ENCODE measurements at places on chromosomes 16 and 17.

DNA sequence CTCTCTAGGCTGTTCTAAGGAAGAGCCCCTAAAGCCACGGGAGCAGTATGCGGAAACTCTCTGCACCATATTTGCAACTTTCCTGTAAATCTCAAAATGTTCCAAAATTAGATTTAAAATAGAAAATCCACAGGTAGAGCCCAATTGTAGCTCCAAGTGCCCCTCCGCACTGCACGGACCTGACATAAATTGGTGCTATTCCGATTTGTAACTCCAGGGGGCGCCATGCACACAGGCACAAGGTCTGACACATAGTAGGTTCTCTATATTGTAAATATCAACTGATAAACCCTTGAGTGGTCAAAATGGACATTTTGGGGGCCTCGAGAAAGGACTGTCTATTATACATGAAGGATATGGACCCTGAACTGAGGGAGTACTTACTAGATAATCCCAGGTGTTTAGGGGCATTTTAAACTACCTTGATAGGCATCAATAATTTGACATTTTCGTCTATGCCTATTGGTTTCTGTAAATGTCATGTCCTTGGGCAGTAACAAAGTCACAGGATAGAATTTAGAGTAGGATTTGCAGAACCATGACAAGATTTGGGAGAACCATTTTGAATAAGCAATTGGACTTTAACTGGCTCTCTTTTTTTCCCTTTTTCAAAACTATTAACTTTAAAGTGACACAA lies 36.6 kb upstream of the TMEM132E start:
- no peak overlapping the region for H3K27ac ChIP-seq
- peak; percentile 18 for DNase-seq
- no peaks in the 10 kb centered on the region for H3K27me3 ChIP-seq
- H3K4me3 ChIP-seq: no peak overlapping the region
- no peaks in the 10 kb centered on the region for H3K36me3 ChIP-seq

DNA sequence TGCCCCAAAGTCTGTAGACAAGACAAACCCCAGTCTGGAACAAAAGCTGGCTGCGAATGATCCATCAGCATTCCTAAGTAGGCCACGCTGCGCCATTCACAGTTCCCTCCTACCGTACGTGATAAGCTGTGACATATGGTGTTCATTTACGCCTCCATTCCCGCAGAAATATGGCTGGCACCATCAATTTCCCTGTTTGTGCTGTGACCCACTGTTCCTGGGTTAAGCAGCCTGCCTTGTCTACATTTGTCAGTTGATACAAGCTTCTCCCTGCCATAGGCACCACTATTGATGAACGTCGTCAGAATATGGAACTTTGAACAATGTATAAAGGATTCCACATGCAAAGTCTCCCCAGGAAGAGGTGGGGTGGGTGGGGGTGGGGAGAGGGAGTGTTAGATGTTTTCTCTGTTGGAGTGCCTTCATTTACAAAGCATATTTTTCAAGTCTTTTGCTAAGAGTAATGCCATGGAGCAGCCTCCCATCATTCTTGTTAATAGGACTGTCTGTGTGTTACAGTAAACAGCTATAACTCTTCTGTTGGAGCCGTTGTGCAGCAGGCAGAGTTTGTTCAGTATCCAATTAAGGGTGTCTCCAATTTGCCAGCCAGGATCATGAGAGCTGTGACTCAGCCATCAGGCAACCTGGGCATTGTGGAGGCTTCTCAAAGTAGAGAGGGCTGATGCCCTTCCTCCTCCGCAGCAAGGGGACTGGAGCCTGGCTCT lies 294.6 kb downstream of the TMEM114 start:
- no peak for DNase-seq
- H3K27ac ChIP-seq: no peak overlapping the region
- H3K36me3 ChIP-seq: no peaks in the 10 kb centered on the region
- H3K27me3 ChIP-seq: no peaks in the 10 kb centered on the region
- no peaks in the 10 kb centered on the region for H3K4me1 ChIP-seq
- H3K4me3 ChIP-seq: no peak overlapping the region

GRCh38 chr17:13646411-13646810 lies 44.7 kb upstream of the HS3ST3A1 start:
- no peak overlapping the region for H3K4me3 ChIP-seq
- H3K27me3 ChIP-seq: no peaks in the 10 kb centered on the region
- DNase-seq: no peak
- H3K36me3 ChIP-seq: no peaks in the 10 kb centered on the region

GRCh38 chr16:69057400-69058378 lies 47.8 kb upstream of the HAS3 start:
- no peaks in the 10 kb centered on the region for H3K36me3 ChIP-seq
- no peak overlapping the region for H3K27ac ChIP-seq
- no peaks in the 10 kb centered on the region for H3K4me1 ChIP-seq
- no peaks in the 10 kb centered on the region for H3K27me3 ChIP-seq

Data from small intestine (tissue), 16 donors.